ENCODE measurements at places on chromosomes 13 and 19. TPM values are rescaled to one million over a fixed set of nuclear protein-coding genes. Genes with fewer than 3 reads are reported as not detected.
A peak's percentile ranks its signal among the peaks of the same experiment; 100 is the strongest.

GRCh38 chr13:109821103-109821502 lies 34.7 kb upstream of the IRS2 start:
- H3K4me3 ChIP-seq: no peak overlapping the region
- no peak for DNase-seq
- H3K27me3 ChIP-seq: peaks cover 42% of the 10 kb centered on the region
- no peak overlapping the region for H3K27ac ChIP-seq

Gene OR10H2
- not detected for total RNA-seq

DNA sequence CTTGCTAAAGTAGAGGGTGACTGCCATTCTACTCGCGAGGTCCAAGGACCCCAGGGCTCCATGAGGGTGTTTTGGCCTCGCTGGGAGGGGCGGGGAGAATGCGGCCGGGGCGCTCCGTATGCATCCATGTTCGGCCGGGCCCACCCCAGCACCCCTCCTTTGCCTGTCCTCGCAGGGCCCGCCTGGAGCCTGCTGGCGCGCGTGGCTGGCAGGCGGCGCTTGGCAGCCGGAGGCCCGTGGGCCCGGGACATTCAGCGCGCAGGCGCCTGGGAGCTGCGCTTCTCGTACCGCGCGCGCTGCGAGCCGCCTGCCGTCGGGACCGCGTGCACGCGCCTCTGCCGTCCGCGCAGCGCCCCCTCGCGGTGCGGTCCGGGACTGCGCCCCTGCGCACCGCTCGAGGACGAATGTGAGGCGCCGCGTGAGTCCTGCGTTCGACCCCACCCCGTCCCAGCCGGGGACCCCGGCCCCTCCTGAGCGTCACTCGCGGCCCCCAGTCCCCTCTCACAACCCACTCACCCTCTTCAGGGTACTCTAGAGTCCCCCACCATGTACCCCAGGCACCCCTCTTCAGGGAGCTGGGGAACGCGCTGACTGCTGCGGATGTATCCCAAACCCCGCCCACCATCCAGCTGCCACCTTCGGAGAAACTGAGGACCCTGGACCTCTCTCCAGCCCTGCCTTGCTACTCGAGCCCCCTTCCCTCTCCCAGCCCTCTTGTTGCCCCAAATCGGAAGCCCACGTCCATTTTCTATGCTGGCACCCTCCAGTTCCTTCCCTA lies 4.1 kb downstream of the DLL3 start:
- no peak overlapping the region for H3K4me3 ChIP-seq
- peaks cover 34% of the 10 kb centered on the region for H3K4me1 ChIP-seq
- no peak overlapping the region for H3K27ac ChIP-seq
- peaks cover 65% of the 10 kb centered on the region for H3K27me3 ChIP-seq
- no peaks in the 10 kb centered on the region for H3K36me3 ChIP-seq

- no peaks in the 10 kb centered on the region for H3K27me3 ChIP-seq
- DNase-seq: peak; percentile 44
- H3K4me1 ChIP-seq: peaks cover 4% of the 10 kb centered on the region
- peak overlapping the region; percentile 9 for H3K27ac ChIP-seq
- H3K36me3 ChIP-seq: peaks cover 22% of the 10 kb centered on the region
Observed at GRCh38 chr13:114019367-114019766, 45.5 kb upstream of the C13orf46 start.

DNA sequence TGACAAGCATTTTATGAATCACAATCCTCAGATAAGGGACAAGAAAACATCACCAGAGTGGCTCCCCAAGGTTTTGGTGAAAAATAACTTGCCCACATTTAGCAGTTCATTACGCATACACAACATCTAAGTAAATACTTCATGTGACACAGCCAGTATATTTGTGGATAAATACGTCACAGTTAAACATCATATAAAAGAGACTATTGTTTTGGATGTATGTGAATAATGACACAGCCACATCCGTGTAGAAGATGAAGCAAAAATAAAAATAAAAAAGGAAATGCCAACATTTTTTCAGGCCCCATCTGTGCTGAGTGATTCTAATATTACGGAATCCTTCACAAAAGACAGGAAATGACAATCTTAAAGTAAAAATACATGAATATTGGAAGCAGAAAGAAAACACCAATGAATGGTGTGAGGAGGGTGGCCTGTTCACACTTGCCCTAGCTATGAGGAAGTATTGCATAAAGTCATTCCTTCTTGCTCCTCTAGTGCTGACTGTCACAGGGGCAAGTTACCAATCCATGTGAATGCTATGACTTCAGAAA lies 457.1 kb downstream of the KLF12 start:
- no peak for DNase-seq
- H3K27ac ChIP-seq: no peak overlapping the region
- no peaks in the 10 kb centered on the region for H3K36me3 ChIP-seq
- no peaks in the 10 kb centered on the region for H3K4me1 ChIP-seq
- no peak overlapping the region for H3K4me3 ChIP-seq
- no peaks in the 10 kb centered on the region for H3K27me3 ChIP-seq

Gene ZNF560
- total RNA-seq: 0.12 TPM

Gene SMIM24
- not detected for total RNA-seq

GRCh38 chr13:73691891-73692290 lies 442.3 kb downstream of the KLF12 start:
- H3K27me3 ChIP-seq: no peaks in the 10 kb centered on the region
- DNase-seq: no peak
- peaks cover 23% of the 10 kb centered on the region for H3K36me3 ChIP-seq
- no peaks in the 10 kb centered on the region for H3K4me1 ChIP-seq
- no peak overlapping the region for H3K27ac ChIP-seq
